ENCODE measurements at places on chromosomes 2 and 18. TPM values are rescaled to one million over a fixed set of nuclear protein-coding genes. Genes with fewer than 3 reads are reported as not detected.
A peak's percentile ranks its signal among the peaks of the same experiment; 100 is the strongest.

The ANKRD53 gene
- 0.13 TPM for total RNA-seq

GRCh38 chr18:37006742-37007141, 177.8 kb downstream of the KIAA1328 start:
- no peak for DNase-seq

DNA sequence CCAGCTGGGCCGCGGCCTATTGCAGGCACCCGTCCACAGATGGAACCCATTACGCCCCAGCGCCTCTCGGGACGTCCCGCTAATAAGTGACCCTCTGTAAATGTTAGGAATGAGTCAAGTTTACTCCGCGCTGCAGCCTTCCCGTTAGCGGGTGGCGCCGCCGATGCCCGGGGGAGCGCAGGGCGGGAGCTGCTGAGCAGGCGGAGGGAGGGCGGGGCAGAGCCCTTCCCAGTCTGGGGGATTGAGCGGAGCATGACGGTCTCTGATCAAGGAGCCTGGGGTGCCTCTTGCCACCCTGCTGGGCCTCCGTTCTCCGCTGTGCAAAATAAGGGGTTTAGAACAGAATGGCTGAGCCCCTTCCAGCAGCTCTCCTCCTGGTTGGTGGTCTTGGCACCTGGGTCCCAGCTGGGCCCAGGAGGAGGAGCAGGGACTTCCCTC, 10.5 kb downstream of the CROCC2 start:
- DNase-seq, result no peak

GRCh38 chr2:64325852-64326577, 127.9 kb upstream of the LGALSL start:
- no peak for DNase-seq

- no peak for DNase-seq
These were observed 32.2 kb downstream of the SPATS2L start for GRCh38 chr2:200338692-200339091.

GRCh38 chr2:99974275-99974674, 168.1 kb downstream of the AFF3 start:
- no peak for DNase-seq

DNA sequence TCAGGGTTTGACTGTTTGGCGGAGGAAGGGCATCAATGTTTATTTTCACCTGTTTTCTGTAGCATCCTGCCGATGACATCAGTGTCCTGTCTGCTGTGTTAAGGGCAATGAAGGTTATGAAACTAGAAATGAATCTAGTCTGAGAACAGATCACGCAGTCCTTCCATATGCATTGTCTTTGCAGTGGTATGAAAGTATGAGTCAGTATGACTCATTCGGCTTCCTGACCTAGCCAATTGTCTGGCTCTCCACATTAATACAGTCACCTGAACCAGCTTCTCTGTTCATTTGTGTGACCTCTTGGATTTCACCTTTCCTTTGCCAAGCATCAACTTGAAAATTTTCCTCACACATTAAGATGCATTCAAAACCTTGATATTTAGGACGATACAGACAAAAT, 353.8 kb downstream of the RND3 start:
- DNase-seq, result peak; percentile 99

GRCh38 chr2:149329068-149329467, 1.3 kb upstream of the LYPD6 start:
- DNase-seq, result no peak

DNA sequence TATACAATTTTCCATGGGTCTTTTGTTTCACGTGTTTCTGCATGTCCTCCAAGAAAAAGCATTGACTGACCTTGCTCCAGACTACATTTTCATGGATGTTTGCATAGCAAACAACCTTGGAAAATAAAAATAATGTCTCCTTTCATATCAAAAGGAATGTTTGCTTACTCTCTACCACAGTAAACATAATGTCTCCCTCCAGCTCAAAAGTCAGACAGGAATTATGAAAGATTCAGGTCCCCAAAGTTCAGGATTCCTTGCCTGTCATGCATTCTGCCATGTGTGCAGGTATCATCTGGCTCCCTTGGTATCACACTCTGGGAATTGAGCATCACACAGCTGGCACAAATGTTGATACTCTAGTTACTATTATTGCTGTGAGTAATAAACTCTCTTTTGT, 103.1 kb upstream of the ZC3H15 start:
- DNase-seq, result no peak

DNA sequence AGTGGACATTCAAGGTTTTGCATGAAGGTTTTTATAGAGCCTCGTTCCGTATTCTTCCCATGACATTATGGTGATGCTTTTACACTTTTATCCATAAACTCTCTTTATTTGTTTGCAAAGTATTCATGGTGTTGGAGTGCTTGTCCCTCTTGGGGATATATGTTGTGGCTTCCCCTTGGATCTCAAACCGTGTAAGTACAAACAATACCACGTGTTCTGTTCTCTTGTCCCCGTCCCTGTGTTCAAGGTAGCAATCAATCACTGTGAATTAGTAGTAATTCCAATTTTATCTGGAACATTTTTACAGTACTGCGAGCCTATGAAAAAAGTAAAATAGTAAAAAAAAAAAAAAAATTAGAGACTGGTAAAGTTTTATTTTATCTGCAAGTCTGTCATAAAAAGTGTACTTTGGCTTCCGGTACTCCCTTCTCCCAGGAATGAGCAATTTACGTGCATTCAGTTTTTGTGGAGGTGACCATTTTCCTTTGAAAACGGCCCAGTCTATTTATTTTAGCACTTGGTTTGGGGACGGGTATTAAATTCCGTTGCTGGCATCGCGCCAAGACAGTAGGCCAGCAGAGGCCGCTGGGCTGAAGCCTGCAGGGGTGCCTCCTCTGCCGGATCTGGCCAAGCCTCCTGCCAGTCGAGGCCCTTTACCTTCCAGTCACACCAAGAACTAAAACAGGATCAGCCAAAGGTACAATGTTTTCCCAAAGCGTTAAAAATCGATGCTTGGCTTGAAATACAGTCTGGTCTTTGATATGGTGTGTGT, 175.7 kb downstream of the SOCS6 start:
- DNase-seq, result peak; percentile 45

Data from dermis microvascular lymphatic vessel endothelial cell (primary cell).